ENCODE measurements at places on chromosomes 3 and 15.

- peak; percentile 84 for DNase-seq
Measured at GRCh38 chr3:119034256-119035013, at the start of gene IGSF11. Gene IGSF11 (minus strand): TSS chr3:119034846. CDS start chr3:119034582, 264 bp downstream.

- DNase-seq: peak; percentile 46
Measured at GRCh38 chr15:48602358-48603122, 43.0 kb downstream of the FBN1 start.

DNA sequence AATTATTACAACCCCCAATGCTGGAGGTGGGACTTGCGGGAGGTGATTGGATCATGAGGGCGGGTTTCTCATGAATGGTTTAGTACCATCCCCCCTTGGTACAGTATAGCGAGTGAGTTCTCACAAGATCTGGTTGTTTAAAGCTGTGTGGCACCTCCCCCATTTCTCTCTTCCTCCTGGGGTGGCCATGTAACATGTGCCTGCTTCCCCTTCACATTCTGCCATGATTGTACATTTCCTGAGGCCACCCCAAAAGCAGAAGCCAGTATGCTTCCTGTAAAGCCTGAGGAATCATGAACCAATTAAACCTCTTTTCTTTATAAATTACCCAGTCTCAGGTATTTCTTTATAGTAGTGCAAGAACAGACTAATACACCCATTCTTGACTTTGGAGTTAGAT is 20.3 kb upstream of the PROK2 start:
- DNase-seq: no peak

DNA sequence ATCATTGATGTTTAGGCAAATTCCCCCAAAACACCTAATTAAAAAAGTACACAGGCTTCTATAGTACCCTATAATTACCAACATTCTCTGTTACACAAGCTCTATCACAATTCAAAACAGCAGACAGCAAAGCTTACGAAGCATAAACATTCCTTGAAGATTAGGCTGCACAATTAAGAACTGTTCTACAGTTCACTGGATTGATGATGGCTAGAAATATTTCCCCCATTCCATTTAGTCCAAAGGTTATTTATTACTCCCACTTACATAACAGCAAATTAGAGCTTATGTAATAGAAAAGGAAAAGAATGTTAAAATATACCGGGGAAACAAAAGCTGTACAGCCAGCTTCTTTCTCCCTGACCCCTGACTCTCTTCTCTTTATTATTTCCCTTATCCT is 49.3 kb downstream of the UACA start:
- no peak for DNase-seq

- DNase-seq: no peak
Measured at GRCh38 chr15:99729920-99730319, 3.3 kb downstream of the LYSMD4 start.

- no peak for DNase-seq
Measured at GRCh38 chr3:112407214-112407887, 74.4 kb downstream of the CD200 start.

GRCh38 chr3:128973988-128974564 is 19.8 kb downstream of the CFAP92 start:
- DNase-seq: no peak

GRCh38 chr3:137970914-137971831 is 38.8 kb upstream of the CLDN18 start:
- DNase-seq: peak; percentile 50

- no peak for DNase-seq
Measured at GRCh38 chr3:89154416-89154815, 47.0 kb downstream of the EPHA3 start.

DNA sequence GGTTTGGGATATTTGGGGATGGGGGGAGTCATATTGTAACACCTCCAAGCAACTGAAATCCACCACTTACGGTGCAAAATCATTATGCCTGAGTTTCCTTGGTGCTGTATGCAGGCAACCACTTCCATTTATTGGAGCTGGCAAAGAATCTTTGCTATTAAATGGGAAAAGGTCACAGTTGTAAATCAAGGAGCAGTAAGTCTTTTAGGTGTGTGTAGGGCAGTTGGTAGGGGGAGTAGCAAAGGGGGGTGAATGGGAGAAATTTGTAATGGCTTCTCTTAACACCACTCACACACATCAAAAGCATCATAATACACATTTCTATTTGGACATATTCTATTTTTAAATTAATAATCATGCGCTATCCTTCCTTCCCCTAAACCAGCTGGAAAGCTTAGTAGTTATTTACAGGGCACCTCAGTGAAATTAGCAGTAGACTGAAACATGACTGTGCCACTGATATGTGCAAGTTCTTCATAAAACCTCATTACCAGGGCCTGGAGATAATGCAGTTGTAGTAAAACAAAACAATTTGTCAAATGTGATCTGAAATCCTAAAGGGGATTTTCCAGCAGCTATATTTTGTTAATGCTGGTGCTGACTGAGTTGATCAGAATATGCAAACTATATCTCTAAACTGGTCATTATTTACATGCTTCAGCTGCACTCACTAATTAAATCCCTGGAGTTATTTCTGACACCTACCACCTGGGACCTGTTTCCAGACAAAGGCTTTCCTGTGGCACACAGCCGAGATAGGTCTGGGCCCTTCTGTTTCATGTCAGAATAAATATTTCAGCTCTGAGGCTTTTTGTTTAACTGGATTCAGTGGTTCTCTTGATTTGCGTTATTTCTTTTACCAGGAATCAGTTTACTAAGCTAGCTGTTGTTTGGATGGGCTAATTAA is 90.1 kb downstream of the B3GALNT1 start:
- DNase-seq: no peak

GRCh38 chr3:190012784-190013183 is 107.9 kb downstream of the P3H2 start:
- DNase-seq: no peak

DNA sequence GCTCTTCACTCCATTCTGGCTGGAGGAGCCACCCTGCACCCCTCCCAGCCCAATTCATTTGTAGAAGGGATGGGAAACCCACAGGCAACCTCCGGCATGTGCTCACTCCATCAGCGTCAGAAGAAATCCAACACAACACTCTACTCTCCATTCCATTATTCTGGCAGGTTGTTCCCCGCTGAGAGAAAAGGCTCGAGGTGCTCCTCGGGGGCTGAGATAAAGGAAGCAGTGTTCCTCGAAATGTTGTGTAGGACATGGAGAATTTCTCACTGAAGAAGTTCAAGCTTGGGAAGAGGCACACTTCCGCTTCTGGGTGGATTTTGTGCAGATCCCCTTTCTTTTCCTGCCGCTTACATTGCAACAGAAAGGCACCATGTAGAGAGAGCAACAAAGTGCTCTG is 355.0 kb upstream of the CFAP20DC start:
- no peak for DNase-seq

DNA sequence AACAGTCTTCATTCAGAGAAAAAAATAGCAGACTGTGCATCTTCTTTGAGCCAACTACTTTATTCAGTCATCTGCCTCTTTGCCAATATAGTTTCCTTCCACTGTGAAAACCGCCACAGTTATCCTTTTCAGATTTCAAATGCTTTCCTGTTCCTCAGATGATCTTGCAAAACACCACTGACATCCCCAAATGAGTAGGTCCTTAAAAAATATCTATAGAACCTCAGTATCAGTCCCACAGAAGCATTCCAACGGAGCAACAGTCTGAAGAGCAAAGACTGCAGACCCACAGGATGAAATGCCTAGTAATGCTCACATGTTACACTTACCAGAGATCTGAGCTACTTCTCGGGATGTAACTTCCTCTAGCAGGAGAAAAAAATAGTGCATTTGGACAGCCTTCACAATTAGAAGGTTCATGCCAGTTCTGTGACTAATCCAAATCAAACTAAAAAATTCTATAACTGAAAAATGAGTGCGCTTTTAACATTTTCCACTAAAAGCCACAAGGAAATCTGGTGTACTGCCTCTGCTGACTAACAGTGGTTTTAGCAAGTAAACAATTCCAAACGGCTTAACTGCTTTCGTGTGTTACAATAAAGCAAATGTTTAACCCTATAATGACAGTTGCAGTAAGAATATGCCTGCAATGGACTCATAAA is at the start of gene ANKRD28:
TSS of gene ANKRD28 (minus strand) at position 338 of the 662 bp plus-strand sequence. CDS start 1,458 bp downstream, outside the sequence.
- peak; percentile 49 for DNase-seq

DNA sequence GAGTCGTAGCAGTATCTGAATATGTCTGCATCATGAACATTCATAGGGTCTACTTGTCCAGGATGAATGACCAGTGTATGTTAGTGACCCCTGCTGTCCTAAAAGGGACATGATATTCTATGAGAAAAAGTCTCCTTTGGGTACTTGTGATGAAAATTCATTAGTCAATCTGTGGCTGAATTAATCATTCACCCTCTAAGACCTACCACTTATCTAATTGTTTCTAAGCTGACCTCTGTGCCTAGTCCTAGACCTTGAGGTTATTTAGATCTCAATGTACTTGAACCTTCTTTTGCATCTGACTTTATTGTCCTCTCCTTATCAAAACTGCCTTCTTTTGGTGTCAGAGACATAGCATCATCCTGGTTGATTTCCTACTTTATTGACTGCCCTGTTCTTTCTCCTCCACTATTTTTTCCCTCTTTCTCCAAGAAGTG is 799.3 kb downstream of the DIPK2A start:
- peak; percentile 38 for DNase-seq

- no peak for DNase-seq
Measured at GRCh38 chr15:99536422-99537040, 29.3 kb upstream of the MEF2A start.

GRCh38 chr3:166957121-166957520 is 423.0 kb downstream of the ZBBX start:
- no peak for DNase-seq

GRCh38 chr15:68816158-68816557 is 4.5 kb downstream of the ANP32A start:
- DNase-seq: no peak

- DNase-seq: no peak
Measured at GRCh38 chr3:126485176-126485897, 9.6 kb upstream of the ZXDC start.

Measured in renal pelvis (tissue), 12 donors.